Stimulated activated CD4-positive, alpha-beta T cell treated with anti-CD3 and anti-CD28 coated beads, Interleukin-1b, Interleukin-23, amount 100 ng/mL, for 1 hour (primary cell): ENCODE measurements at places on chromosomes 16 and 17.

GRCh38 chr17:38960402-38960801 lies 6.8 kb downstream of the FBXO47 start:
- DNase-seq: no peak

- no peak for DNase-seq
Observed at GRCh38 chr16:70647441-70648359, 1.3 kb downstream of the IL34 start.

DNA sequence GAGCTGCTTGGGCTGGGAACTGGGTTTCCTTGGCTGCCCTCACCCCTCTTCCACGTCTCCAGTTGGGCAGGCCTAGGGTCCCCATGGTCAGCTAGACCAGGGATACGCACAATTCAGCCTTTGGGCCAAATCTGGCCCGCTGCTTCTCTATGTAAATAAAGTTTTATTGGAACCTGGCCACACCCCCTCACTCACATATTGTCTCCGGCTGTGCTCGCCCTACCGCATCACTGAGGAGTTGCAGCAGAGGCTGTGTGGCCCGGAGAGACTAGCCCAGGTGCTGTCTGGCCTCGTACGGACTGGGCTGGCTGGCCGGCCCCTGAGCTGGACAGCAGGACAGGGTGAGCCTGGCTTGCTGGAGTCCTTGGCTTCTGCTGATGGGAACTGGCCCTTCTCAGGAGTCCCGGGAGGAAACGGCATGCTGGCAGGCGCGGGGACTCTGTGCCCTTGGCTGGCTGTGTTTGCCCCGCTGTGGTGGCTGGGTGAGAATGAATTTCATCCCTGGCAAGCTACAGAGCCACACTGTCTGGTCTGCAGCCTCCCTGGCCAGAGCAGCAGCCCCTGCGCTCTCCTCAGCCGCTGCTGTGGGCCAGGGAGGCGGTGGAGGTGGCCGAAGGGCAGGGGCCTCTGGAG lies 82.0 kb downstream of the ENGASE start:
- no peak for DNase-seq

GRCh38 chr16:69340095-69340644 lies 598 bp downstream of the NIP7 start:
- DNase-seq: no peak

GRCh38 chr16:57694725-57695679 lies at the start of gene DRC7:
DRC7 (plus strand) TSS chr16:57694806; CDS start chr16:57697950, 3,144 bp downstream.
- DNase-seq: no peak

DNA sequence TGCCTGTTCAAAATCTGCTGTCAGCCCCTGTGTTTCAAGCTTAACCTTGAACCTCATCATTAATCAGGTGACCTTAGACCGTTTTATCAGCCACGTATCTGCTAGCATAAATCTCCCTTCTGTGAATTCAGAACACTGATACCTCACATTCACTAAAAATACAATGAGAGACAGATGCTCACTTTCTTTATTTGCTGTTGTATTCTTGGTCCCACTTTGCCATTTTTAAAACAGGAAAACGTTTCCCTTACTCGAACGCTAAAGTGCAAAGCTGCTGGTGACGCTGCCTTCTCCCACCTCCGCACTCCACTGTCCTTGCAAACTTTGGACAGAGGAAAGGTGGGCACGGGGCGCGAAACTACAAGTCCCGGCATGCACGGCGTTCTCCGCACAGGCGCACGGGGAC lies 220 bp upstream of the ARHGAP44 start:
- no peak for DNase-seq

- DNase-seq: no peak
Observed at GRCh38 chr16:5706211-5706610, 608.6 kb upstream of the EEF2KMT start.

- DNase-seq: no peak
Observed at GRCh38 chr16:21653571-21653970, 1.2 kb upstream of the IGSF6 start.

- no peak for DNase-seq
Observed at GRCh38 chr17:21240369-21241055, 12.7 kb downstream of the NATD1 start.

GRCh38 chr17:34797720-34798119 lies 163.5 kb downstream of the CCT6B start:
- DNase-seq: no peak

- DNase-seq: no peak
Observed at GRCh38 chr17:596287-596686, 118.4 kb downstream of the VPS53 start.

GRCh38 chr17:27622986-27623385 lies 8.0 kb upstream of the LGALS9 start:
- DNase-seq: no peak

DNA sequence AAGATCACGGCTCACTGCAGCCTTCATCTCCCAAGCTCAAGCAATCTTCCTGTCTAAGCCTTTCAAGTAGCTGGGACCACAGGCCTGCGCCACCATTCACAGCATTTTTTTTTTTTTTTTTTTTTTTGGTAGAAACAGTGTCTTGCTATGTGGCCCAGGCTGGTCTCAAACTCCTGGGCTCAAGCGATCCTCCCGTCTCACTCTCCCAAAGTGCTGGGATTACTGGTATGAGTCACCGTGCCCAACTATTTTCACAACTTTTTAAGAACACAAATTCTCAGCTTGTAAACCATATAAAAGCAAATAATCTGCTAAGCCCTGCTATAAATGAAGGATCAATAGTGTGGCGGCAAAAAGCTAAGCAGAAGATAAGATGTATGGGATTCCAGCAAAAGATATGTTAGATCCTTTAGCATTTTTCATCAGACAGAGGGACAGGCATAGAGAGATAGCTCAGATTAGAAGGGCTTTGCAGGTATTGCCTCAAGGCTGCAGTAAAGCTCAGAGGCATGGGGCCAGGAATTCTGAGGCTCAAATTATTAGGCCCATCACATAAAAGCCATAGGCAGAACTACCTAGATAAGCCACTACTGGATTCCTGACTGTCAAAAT lies 55.1 kb downstream of the EMP2 start:
- no peak for DNase-seq

DNA sequence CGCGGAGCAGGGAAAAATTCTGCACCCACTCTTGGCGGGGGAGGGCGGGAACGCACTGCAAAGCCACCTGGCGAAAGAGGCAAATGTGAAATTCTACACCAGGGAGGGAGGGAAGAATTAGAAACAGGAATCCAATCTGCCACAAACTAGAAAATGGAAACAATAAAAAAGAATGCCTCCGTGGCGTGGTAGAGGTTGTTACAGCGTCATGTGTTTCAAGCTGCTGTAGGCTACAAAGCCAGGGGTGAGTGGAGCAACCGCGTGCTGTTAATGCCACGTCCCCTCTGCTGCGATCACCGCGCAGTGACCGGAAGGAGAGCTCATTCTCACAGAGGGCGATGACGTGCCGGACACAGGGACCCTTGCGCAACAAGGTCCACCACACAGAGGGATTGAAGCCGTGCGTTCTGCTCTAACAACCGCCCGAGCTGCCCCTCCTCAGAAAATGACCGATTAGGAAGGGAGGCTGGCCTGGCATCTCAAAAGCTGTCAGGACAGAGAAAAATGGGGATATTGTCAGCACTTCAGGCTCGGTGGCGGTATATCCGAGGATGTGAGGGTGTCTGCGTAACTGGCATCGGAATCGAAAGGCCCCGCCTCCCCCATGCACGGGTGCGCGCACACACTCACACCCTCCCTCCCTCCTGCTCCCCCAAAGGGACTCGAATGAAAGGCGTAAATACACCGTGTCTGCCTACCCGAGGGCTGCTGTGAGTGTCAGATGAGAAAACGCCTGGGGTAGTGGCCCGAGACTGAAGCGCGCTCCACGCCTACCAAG lies 70.8 kb upstream of the TNRC6C start:
- DNase-seq: peak; percentile 54

GRCh38 chr17:73585583-73585982 lies 58.7 kb downstream of the SDK2 start:
- DNase-seq: no peak

GRCh38 chr16:13896543-13897182 lies 23.3 kb upstream of the ERCC4 start:
- no peak for DNase-seq

GRCh38 chr17:28950017-28950751 lies 1.1 kb downstream of the PHF12 start:
- peak; percentile 22 for DNase-seq

DNA sequence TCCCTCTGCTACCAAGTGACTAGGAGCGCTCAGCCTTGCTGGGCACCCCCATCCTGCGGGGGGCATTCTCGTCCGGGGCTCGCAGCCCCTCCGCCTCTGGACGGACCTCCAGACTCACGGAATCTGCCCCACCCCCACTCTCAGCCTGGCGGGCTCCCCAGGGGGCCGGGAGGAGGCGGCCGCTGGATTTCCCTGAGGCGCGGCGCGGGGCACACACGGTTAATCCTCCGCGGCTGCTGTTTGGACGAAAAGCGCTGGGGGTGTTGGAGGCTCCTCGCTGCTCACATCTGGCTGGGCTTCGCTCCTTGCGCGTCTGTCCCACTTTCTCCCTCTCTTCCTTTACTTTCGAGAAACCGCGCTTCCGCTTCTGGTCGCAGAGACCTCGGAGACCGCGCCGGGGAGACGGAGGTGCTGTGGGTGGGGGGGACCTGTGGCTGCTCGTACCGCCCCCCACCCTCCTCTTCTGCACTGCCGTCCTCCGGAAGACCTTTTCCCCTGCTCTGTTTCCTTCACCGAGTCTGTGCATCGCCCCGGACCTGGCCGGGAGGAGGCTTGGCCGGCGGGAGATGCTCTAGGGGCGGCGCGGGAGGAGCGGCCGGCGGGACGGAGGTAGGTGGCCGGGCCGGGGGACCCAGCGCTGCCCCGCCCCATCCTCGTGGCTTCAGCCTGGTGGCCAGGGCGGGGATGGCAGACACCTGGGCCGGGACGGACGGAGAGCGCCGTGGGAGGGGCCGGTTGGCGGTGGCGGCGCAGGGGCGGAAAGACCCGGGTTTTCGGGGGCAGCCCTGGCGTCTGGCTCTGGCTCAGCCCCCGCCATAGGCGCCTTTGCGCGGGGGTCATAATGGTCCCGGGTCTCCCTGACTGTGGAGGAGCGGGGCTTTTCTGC lies at the start of gene C1QTNF1:
Gene C1QTNF1, plus strand, starts transcription at position 284 of the 886 bp plus-strand sequence. CDS start 19,800 bp downstream, outside the sequence.
- no peak for DNase-seq

GRCh38 chr17:9101356-9101755 lies 80.0 kb downstream of the NTN1 start:
- no peak for DNase-seq

DNA sequence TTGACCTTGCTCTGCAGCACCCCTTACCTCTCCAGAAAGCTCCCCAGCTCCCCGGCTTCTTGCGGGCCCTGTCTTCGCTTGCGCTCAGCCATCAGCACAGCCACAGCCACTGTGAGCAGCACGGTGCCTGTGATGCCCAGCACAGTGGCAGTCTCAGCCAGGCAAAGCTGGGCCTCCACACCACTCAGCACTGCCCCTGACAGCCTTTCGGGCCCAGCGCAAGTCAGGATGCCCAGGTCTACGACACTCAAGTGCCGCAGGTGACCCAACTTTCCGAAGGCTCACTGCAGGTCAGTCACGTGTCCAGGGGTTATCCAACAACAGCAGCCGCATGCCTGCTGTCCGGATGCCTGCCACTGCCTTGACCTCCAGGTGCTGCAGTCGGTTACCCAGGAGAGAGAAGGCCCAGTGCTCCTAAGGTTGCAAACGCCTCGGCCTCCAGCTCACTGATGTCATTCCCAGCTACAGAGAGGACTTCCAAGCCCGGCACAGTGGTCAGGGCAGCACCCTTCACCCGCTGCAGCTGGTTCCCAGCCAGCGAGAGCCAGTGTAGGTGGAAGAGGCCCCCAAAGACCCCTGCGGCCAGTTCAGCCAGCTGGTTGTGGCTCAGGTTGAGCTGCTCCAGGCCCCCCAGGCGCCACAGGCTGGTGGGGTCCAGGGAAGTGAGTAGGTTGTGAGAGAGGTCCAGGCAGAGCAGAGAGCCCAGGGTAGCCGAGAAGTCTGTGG lies 8.9 kb upstream of the TMEM101 start:
- DNase-seq: no peak

GRCh38 chr17:61139219-61139618 lies 260.4 kb upstream of the TBX2 start:
- peak; percentile 3 for DNase-seq

DNA sequence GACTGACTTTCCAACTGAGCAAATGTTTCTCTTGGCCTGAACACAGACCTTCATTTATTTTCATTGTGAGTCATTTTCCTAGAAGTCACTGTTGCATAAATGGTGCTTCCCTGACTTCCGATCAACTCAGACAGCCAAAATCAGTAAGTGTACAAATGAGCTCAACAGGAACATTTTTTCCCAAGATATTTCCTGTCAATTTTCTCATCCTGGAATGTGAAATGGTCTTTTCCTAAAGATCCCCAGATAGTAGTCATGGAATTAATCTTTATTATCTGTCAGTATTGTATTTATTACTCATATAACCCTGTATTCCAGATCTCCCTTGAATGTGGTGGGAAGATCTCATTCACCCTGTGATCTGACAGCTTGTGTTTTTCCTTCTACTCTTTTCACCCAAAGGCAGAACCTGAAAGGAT lies 360.3 kb upstream of the KIF2B start:
- no peak for DNase-seq

DNA sequence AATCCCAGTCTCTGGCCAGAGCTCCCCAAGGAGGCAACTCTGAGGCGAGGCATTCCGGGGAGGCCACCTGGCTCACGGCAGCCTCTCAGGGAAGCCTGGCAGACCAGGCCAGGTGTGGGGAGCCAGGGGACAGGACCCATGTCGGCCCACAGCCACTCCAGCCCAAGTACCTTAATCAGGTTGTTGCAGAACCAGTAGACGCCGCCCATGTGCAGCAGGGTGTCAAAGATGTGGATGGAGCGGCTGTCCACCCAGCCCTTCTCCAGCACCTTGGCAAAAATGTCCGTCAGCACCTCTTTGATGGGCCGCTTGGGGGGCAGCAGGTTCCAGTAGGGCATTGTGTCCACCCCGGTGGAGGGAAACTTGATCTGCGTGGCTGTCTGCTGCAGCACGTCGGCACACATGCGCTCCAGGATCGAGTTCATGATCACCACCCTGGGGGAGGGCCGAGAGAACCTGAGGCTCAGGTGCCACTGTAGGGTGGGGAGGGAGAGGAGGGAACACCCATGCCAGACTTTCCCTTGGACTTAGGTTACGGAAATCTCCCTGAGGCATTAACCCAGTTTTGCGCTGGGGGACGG lies 7.8 kb downstream of the CSF3 start:
- no peak for DNase-seq

DNA sequence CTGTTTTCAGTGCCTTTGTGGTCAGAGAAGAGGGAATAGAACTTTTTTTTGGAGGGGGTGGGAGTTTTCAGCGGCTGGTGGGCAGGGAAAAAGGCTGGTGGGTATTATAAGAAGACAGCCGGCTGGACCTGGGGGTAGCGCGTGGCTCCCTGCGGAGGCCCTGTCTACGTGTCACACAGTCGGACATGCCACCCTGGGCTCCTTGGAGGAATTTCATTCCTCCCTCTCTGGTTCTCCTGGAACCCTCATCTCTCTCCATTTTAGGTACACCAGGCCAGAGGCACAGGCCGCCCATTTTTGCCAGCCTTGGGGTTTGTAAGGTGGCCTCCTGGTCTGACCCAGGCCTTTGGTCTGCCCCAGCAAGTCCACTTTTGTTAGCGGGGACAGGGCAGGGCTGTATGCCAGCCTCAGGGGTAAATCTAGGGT lies 908 bp downstream of the FKBP10 start:
- DNase-seq: no peak

- DNase-seq: no peak
Observed at GRCh38 chr16:566475-567372, at the start of gene NHLRC4. NHLRC4 (plus strand) TSS chr16:567005; CDS start chr16:568048, 1,043 bp downstream.

GRCh38 chr16:29114574-29114973 lies 129.7 kb downstream of the LAT start:
- no peak for DNase-seq

GRCh38 chr16:25568991-25569390 lies 122.8 kb upstream of the HS3ST4 start:
- DNase-seq: no peak

- DNase-seq: no peak
Observed at GRCh38 chr17:79788989-79789942, 7.6 kb downstream of the CBX8 start.
